ENCODE measurements at places on chromosomes 5 and 9. TPM values are rescaled to one million over a fixed set of nuclear protein-coding genes. Genes with fewer than 3 reads are reported as not detected.

Gene FBP2
- total RNA-seq, result not detected

Gene BARHL1
- total RNA-seq, result not detected

Gene ENTREP1
- 10.6 TPM for total RNA-seq

Gene SLC6A19
- 0.48 TPM for total RNA-seq

Gene ADAMTS6
- 104 TPM for total RNA-seq

Gene GNAQ
- total RNA-seq, result 62.4 TPM

Gene DND1
- 0.96 TPM for total RNA-seq

Gene SLC22A4
- 4.6 TPM for total RNA-seq

Gene PGM5
- total RNA-seq, result 194 TPM

Gene F2RL1
- 3.9 TPM for total RNA-seq

Gene TAF9
- 32.7 TPM for total RNA-seq

Gene SPATA31A3
- 2.2 TPM for total RNA-seq

- peak; percentile 31 for DNase-seq
These were observed 33.6 kb upstream of the FBP1 start for GRCh38 chr9:94672811-94673487.

DNA sequence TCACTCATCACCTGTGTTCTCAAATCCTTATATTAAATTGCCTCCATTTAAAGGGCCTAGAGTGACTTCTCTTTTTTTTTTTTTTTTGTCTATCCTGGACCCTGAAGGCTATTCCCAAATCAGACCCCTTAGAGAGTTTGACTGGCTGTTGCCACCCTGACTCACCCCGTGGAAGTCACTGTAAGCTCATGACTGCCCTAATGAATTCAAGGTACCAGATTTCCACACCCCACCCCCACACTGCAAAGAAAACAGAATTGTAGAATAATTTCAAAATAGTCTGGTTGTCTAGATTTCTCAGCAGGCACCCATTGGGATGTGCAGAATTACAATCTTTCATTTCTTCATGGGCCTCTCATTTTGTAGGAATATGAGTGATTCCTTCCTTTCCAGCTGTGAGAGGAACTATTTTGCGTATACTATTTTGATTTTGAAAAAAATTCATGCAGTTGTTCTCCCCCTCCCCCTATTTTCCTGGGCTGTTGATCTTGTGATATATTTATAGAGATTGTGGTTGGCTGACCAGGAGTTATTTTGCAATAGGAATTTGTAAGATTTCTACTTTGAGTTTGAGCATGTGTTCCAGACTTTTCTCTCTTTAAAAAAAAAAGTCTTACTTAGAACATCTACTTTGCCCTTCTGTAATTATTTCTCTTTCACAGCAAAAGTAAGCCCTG lies 79.1 kb downstream of the ZNF618 start:
- DNase-seq, result peak; percentile 80

DNA sequence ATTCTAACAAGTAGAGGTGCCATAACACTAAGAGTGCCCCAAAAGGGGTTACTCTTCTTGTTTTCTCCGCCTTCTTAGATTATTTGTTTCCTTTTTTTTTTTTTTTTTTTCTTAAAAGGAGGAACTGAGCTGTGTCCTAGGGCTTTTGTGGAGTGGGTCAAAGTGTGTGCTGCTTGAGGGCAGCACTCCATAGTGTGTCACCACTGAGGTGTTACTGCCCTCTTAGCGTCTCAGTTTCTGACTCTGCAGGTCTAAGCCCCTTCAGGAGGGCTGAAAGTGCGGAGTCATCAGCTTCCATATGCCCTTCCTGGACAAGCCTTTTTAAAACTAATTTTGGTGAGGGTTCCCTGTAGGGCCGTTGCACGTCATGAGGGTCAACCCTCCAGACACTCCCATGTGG lies 12.6 kb upstream of the NANS start:
- no peak for DNase-seq

DNA sequence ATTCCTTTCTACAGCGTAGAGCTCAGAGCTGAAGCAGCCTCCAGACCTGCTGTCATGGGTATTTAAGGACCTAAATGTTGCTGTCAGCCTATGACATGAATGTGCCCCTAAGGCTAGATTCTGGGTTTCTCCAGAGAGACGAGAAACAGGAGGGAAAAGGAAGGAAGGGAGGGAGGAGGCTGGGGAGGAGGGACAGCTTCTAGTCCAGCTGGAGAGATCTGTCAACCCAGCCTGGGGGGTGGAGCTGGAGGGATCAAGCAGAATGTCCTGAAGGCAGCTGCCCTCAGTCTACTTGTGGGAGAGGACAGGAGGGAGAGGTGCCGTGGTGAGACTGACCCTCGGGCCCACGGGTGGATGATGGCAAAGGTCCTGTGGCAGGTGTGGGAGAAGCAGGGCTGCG lies 1.1 kb upstream of the DBH start:
- peak; percentile 14 for DNase-seq

DNA sequence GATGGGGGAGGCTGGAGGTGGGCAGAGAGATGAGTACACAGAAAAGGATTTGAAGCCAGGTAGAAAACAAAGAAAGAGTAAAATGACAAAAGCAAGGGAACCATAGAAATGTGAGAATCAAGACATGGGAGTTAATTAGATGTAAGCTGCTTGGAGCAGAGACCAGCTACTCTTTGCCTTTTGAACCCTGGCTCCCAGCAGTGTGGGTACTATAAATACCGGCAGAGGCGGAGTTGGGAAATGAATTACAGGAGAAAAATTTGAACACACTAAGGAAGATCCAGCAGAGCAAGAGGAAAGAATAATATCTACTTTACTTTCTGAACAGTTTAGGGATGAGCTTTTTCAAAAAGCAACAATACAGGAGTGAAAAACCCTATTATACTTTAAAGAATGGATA lies 36.5 kb downstream of the KIF24 start:
- DNase-seq, result no peak

DNA sequence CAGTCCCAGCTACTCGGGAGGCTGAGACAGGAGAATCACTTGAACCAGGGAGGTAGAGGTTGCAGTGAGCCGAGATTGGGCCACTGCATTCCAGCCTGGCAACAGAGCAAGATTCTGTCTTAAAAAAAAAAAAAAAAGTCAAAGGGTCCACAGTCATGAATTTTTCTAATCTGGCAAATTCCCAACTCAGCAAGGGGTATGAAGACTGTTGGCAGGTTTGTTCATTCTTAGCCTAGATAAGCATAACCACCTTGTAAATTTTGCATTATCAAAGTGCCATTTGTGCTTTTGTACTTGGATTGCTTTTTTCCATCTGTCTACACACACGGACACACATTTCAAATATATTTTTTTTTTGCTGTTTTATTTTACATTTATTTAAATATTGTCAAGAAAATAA lies 299.8 kb upstream of the NUDT12 start:
- DNase-seq, result no peak

GRCh38 chr9:110160685-110161084 lies 47.3 kb downstream of the C9orf152 start:
- no peak for DNase-seq

- DNase-seq, result peak; percentile 80
These were observed 403.0 kb downstream of the ZNF608 start for GRCh38 chr5:124343451-124343867.

- peak; percentile 99 for DNase-seq
These were observed 149.3 kb upstream of the COL5A1 start for GRCh38 chr9:134492281-134492691.

GRCh38 chr9:19231904-19232822 lies 1.7 kb downstream of the DENND4C start:
- DNase-seq, result peak; percentile 21

- peak; percentile 56 for DNase-seq
These were observed 784 bp upstream of the MSANTD3 start for GRCh38 chr9:100426189-100426529.

DNA sequence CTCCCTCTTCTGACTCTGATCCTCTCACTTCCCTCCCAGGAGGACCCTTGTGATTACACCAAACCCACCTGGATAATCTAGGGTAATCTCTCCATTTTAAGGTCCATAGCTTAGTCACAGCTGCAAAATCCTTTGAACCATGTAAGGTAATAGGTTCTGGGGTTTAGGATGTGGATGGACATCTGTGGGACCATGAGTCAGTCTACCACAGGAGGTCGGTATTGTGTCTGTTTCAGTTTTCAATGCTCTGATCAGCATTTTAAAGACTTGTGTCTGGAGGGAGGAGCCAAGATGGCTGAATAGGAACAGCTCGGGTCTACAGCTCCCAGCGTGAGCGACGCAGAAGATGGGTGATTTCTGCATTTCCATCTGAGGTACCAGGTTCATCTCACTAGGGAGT lies 112.6 kb downstream of the CAVIN4 start:
- no peak for DNase-seq

GRCh38 chr5:6710070-6710469 lies 3.2 kb upstream of the TENT4A start:
- no peak for DNase-seq

- DNase-seq, result no peak
These were observed 85.5 kb upstream of the MARCHF11 start for GRCh38 chr5:16265141-16265540.

- DNase-seq, result no peak
These were observed 26.6 kb upstream of the CCDC180 start for GRCh38 chr9:97280755-97281330.

- DNase-seq, result peak; percentile 57
These were observed 1.1 kb downstream of the ARL15 start for GRCh38 chr5:54309276-54309675.

DNA sequence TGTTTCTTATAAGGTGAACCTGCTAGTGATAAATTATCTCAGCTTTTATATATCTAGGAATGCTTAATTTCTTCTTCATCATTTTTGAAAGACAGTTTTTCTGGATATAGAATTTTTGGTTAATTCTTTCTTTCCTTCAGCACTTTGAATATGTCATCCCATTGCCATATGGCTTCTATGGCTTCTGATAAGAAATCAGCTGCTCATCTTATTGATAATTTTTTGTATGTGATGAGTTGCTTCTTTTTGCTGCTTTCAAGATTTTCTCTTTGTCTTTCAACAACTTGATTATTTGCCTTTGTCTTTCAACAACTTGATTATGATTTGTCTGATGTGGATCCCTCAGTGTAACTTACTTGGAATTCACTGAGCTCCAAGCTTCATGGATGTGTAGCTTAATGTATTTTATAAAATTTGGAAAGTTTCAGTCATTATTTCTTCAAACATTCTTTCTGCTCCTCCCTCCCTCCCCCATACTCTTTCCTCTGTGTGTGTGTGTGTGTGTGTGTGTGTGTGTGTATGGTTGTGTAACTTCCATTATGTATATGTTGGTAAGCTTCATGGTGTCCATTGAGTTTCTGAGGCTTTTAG lies 243.9 kb downstream of the TLE1 start:
- no peak for DNase-seq

DNA sequence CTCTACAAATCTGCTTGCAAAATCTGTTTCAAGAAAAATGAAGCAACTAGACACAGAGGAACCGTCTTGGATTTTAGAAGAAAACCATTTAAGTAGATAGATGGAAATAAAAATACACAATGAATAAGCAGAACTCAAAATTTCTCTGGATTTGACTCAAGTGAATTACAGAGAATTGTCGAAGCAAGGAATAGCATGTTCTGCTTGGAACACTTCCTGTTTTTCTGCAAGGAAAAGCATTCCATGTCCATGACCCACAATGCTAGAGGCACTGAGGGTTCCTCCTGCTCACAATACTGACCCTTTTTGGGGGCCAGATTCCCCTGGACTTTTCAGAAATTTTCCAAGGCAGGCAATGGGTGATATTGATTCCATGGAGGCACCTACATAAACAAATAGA lies 29.8 kb downstream of the PRUNE2 start:
- DNase-seq, result no peak

- DNase-seq, result no peak
These were observed 173.1 kb upstream of the SLC12A2 start for GRCh38 chr5:127910307-127910956.

GRCh38 chr9:136273244-136273865 lies 27.7 kb upstream of the QSOX2 start:
- DNase-seq, result no peak

- DNase-seq, result peak; percentile 72
These were observed 79.2 kb upstream of the IL7R start for GRCh38 chr5:35777358-35778087.

- no peak for DNase-seq
These were observed 47.6 kb downstream of the RGS3 start for GRCh38 chr9:113511047-113511521.

- no peak for DNase-seq
These were observed 29.6 kb downstream of the ELOVL7 start for GRCh38 chr5:60814498-60814897.

DNA sequence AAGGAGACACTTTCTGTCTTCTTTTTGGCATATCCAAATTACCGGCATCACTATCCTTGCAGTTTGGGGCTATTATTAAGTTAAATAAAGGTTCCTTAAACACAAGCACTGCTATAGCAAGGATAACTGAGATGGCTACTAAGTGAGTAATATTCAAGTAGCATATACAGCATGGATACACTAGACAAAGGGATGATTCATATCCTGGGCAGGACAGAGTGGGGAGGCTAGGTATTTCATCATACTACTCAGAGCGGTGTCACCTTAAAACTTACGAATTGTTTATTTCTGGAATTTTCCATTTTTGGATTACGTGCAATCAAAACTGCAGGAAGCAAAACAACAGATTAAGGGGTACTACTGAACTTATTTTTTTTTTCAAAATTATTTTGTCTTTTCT lies 54.1 kb downstream of the FER start:
- no peak for DNase-seq

- no peak for DNase-seq
These were observed 193.7 kb downstream of the PIK3R1 start for GRCh38 chr5:68409259-68409658.

- DNase-seq, result no peak
These were observed 144.5 kb downstream of the AOPEP start for GRCh38 chr9:94870793-94871558.

DNA sequence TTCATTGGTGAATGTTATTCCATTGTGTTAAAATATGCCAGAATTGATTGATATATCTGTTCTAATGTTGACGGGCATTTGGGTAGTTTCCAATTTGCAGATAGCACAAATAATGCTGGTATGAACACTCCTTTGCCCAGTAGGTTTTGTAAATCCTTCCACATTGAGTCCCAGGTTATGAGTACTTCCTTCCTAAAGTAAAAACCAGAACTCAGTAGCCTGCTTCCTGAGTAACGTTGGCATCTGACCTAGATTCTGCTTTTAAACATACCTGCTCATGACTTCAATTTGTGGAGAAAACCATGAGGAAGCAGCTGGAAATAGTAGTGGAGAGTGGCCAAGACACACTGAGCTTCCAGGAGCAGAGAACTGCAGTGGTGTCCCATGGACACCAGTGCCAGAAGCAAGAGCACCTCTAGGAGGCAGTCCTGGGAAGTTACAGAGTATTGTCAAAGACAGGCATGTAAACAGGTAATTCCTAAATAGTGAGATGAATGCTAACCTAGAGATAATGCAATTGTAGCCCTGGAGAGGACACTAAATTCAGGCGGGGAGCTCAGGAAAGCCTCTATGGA lies 24.3 kb upstream of the RASGRF2 start:
- DNase-seq, result no peak

- peak; percentile 35 for DNase-seq
These were observed 359.1 kb downstream of the ARHGEF28 start for GRCh38 chr5:73985145-73985544.

DNA sequence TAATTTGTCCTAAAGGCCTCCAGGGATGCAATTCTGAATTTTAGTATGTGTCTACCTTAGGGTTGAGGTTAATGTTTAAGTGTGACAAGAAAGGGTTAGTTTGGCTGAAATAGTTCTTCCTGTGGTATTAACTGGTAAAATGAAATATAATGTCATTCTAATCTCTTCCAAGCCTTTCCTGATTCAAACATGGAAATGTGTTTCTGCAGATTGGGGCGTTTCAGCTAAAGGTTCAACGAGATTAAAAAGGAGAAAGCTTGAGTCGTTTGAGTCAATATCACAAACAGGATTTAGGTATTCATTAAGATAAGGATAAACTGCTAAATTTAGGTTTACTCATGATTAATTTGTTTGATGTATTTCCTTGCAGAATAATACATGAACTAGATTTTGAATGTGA lies 34.4 kb upstream of the ALDOB start:
- DNase-seq, result no peak

GRCh38 chr5:157956271-157956885 lies 97.4 kb upstream of the CLINT1 start:
- peak; percentile 37 for DNase-seq

Data from umbilical cord (tissue), 2 donors.